ENCODE measurements at places on chromosomes 6 and 20.

- no peak for DNase-seq
These were observed 300.2 kb upstream of the JARID2 start for GRCh38 chr6:14945461-14946185.

GRCh38 chr6:2850538-2851113, 9.0 kb upstream of the SERPINB1 start:
- DNase-seq = no peak

DNA sequence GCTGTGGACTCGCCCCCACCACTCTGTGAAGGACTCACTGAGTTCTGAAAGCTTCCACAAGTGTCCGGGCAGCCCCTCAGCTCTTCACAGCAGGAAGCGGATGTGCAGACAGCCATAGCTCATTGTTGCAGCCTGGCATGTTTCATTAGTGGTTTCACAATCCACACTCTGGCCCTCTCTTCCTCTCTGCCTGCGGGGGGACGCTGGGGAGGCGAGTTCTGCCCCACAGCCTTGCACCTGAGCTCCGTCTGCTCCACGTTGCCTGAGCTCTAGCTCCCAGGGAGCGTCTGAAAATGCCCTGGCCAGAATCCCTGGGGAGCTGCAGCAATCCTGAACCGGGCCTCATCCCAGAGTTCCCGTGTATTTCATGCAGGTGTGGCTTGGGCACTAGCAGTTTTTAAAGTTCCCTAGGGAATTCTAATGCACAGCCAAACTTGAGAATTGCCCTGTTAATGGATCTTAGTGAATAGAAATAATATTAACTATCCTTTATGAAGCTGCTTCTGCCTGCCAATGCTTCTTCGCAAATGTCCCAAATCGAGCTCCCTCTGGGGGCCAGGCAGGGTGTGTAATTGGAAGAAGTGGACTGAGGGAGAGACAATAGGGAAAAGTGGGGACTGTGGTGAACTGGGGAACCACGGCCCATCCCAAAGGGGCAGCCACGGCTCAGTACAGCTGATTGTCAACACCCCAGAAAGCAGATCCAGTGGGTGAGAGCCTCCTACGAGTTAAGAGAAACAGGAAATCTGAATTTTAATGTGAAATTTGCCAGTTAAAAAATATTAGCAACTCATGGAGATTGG, 51.5 kb downstream of the CTCFL start:
- DNase-seq = no peak

GRCh38 chr20:46946796-46947195, 52.2 kb downstream of the EYA2 start:
- DNase-seq = no peak

GRCh38 chr6:84078335-84078734, 44.8 kb downstream of the MRAP2 start:
- no peak for DNase-seq

DNA sequence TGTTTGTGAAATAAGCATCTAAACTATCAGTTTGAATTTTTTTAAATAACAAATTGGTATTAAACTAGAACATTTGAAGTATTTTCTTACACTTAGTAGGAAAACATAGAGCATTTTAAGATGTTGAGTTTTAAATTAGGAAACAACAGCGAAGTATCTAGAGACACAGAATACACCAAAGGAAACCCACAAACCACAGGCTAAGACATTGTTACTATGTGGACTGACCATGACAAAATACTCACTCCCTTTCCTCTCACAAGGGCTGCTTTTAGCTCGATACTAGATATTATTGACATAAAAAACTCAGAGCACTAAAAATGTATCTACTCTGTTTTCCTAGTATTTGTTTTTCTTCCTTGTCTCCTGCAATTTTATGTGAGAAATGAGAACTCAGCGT, 266.0 kb upstream of the CITED2 start:
- no peak for DNase-seq

GRCh38 chr6:46528961-46529750, 37.9 kb upstream of the RCAN2 start:
- DNase-seq = no peak

- no peak for DNase-seq
These were observed 387.7 kb downstream of the QKI start for GRCh38 chr6:163802267-163802666.

GRCh38 chr6:41379306-41379705, 43.9 kb downstream of the NCR2 start:
- no peak for DNase-seq

DNA sequence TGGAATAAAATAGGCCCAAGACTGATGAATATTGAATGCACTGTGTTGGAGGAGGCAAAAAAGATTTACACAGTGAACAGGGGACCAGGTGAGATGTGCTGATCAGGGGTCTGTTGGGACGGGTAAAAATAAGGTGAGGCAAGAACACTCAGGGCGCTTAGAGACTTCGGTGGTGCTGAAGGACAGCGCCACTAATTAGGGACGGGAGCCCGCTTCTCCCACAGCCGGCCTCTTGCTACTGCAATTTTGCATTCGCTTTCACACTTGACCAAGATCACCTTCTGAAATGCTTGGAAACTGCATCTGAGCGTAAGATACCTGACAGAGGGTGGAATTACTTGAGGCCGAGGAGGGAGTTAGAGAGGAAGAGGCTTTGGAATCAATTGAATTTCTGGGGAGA, 7.3 kb downstream of the TFAP2D start:
- DNase-seq = no peak

GRCh38 chr6:132067286-132067685, 116.1 kb upstream of the CCN2 start:
- DNase-seq = no peak

DNA sequence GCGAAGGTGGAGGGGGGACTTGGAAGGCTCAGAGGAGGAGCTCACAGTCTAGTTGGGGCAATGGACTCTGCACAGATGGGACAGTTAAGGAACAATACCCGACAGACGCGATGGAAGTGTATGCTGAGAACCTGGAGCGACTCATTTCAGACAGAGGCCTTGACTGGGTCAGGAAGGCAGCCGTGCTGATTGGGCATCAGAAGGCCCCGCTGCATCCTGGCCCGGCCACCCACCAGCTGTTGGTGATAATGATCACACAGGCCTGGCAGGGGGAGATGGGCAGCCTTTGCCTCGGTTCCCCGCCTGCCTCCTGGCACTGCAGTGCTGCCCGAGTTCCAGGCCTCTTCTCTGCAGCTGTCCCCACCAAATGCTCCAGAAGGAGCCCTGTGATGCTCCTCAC, 62.4 kb downstream of the MDGA1 start:
- DNase-seq = no peak

All from stimulated activated CD8-positive, alpha-beta memory T cell treated with anti-CD3 and anti-CD28 coated beads, Interleukin-7, amount 100 ng/mL, for 1 hour (primary cell).